ENCODE measurements at places on chromosomes 11 and 22. TPM values are rescaled to one million over a fixed set of nuclear protein-coding genes. Genes with fewer than 3 reads are reported as not detected.

Gene MB
- total RNA-seq = 3.9 TPM

Gene VPS51
- total RNA-seq = 51.1 TPM

Gene FJX1
- 38.3 TPM for total RNA-seq

Gene GP1BB
- total RNA-seq = 8.5 TPM

Gene C11orf42
- not detected for total RNA-seq

Gene PAMR1
- 0.43 TPM for total RNA-seq

Gene KRTAP5-1
- total RNA-seq = not detected

Gene SCN4B
- total RNA-seq = not detected

Gene OR52E4
- not detected for total RNA-seq

Gene ALDH3B2
- total RNA-seq = not detected

Gene SULT4A1
- total RNA-seq = 0.50 TPM

Gene BIRC3
- 11.6 TPM for total RNA-seq

Measured in A172 (cell line).